ENCODE measurements at places on chromosomes 6 and 20.

- peak; percentile 74 for DNase-seq
Observed at GRCh38 chr6:25173951-25174474, 105.2 kb upstream of the CARMIL1 start.

DNA sequence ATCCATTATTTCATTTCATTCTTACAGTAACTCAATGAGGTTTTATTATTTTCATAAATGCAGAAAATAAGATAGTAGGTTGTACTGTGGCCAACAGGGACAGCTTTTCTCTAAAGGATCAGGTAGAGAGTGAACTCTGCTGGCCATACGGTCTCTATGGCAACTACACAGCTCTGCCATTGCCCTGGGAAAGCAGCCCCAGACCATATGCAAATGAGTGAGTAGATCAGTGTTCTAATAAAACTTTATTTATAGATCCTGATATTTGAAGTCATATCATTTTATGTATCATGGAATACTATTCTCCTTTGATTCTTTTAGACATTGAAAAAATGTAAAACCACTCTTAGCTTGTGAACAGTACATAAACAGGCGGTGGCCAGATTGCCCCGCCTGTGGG, 192.5 kb upstream of the RREB1 start:
- peak; percentile 47 for DNase-seq

GRCh38 chr6:4908062-4908461, 95.8 kb downstream of the RPP40 start:
- no peak for DNase-seq

- no peak for DNase-seq
Observed at GRCh38 chr20:58453391-58453790, 61.8 kb downstream of the APCDD1L start.

GRCh38 chr6:50288881-50289280, 239.2 kb upstream of the DEFB112 start:
- DNase-seq: no peak

DNA sequence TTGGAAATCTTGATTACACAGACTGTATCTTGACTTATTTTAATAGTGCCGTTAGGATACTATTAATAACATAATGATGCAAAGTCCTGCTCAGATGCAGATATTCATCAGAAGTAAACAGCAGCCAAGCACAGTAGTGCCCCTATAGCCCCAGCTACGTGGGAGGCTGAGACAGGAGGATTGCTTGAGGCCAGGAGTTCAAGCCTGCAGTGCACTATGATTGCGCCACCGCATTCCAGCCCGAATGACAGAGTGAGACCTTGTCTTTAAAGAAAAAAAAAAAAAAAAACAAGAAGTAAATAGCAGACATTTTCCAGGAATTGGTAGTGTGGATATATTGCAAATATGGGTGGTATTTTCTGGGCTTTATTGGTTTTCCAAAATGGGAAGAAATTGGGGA, 61.8 kb downstream of the TULP4 start:
- DNase-seq: no peak

- DNase-seq: no peak
Observed at GRCh38 chr6:149458806-149459205, 26.0 kb downstream of the ZC3H12D start.

- DNase-seq: peak; percentile 77
Observed at GRCh38 chr6:157380458-157380778, 572 bp upstream of the ZDHHC14 start.

- DNase-seq: no peak
Observed at GRCh38 chr20:46550461-46550860, at the start of gene OCSTAMP. OCSTAMP (minus strand) TSS chr20:46550654; CDS start chr20:46550560, 94 bp downstream.

DNA sequence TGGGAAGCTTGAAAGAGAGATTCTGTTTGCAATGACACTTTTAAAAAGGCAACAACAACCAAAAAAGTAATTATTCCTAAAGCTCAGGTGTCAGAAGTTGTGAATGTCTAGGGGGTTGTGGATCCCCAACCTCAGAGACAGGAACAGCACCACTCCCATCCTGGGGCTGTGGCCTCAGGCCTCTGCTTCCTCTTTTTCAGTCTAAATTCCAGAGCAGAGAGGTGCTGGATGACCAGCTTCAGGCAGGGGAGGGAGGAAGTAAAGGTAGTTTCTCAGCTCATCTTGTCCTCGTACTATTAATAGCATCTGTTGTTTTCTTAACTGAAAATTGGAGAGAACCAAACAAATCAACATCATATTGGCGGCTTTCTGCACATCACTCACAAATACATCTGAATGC, 8.3 kb downstream of the NT5E start:
- DNase-seq: peak; percentile 49

DNA sequence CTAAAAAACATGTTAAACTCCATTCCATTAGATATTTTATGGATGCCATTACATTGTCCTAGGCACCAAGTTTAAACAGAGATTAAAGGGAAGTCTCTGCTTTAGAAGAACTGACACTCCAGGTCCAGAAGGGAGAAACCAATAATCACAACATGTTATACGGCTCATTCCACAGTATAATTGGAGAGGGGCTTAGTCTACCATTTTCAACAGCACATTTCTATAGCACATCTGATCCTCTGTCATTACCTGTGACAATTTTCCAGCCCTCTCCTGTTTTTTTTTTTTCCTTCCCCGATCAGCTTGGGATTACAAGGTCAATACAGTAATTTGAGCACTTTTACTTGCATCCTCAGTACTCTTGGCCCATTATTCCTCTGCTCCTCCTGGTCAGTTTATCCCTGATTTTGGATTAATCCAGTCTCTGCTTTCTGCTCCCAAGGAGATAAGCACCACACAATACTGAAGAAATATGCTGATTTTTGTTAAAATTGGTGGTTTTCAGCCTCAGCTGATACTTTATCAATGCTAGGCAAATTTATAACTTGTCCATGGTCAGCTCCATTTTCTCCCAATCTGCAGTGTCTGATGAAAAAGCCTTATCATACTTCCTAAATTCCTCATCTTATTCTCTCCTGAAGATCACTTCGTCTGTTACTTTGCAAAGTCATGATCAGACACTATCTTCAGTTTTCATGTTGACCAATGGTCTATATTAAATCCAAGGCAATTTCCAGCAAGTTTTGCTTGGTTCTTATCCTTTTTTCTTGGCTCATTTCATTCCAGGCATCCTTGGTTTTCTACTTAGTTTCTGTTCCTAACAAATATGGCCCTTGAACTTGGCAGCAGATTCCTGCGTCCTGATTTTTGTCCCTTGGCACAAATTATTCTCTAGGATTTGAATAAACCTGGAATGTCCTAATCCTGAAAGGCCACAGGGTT, 30.8 kb upstream of the SYNCRIP start:
- peak; percentile 56 for DNase-seq

GRCh38 chr20:51318058-51318949, 224.2 kb downstream of the NFATC2 start:
- DNase-seq: peak; percentile 41

- no peak for DNase-seq
Observed at GRCh38 chr6:133262804-133263203, 21.6 kb downstream of the EYA4 start.

- DNase-seq: no peak
Observed at GRCh38 chr6:170278743-170279094, 12.2 kb downstream of the DLL1 start.

DNA sequence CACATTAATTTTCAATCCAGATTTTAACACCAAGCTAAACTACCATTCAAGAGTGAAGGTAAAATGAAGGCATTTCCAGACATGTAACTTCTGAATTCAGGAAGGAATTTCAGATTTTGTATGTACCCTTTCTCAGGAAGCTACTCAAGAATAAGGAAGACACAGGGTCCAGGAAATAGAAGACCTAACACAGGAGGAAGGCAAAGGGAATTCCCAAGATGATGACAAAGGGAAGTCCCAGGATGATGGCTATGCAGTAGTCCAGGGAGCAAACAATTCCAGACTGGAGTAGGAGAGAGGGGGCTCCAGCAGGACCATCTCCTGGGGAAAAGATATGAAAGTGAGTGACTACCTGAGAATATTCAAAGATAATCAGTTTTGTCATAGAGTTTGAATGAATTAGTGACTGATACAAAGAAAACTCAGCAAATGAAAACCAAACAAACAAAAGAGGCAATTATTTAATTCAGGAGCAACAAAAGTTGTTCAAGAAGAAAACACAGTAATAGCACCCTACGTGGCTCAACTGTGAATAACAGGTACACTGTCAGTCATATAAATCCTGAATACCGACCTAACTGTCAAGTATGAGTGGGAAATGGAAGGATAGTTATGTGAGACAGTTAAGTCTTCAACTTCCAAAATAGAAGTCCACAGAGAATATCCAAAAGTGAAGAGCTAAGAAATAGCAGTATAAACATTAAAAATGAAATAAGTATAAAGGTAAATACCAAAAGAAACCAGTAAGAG, 4.0 kb downstream of the RNF24 start:
- DNase-seq: peak; percentile 31
